ENCODE measurements at places on chromosomes 7 and 10.

DNA sequence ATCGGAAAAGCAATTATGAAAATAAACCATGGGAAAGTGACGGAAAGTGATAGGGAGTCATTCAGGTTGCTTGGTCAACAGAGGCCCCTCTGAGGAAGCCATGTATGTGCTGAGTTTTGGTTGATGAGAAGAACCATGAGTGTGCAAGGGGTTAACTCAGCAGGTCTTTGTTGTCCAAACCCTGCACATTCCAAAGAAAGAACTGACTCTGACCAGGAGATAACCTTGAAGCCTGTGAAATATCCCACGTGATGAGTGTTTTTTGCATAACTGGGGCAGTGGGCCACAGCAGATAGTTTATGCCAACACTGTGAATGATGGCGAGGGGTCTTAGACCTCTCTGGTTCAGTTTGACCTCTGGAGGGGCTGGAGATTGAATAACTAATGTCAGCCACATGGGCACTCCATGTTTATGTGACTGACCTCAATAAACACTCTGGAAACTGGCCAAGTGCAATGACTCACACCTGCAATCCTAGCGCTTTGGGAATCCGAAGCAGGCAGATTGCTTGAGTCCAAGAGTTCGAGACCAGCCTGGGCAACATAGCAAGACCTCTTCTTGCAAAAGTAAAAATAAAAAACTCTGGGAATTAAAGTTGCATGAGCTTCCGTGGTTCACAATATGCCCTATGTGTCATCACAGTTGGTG lies 154.0 kb upstream of the FOXK1 start:
- no peak for DNase-seq

DNA sequence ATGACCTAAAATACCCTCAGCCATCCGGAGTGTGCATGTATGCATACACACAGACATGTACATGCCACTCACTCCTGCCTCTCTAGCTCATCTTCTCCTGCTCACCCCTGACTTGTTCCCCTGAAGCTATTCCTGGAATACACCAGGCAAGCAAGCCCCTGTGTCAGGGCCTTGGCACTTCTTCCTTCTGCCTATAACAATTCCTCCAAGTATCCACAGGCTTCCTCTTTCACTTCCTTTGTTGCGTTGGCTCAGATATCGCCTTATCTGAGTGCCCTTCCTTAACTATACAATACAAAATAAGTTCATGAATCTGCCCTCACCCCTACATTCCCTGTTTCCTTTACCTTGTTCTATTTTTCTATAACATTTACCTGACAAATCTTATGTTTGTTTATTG lies 88.8 kb downstream of the NOD1 start:
- DNase-seq: no peak

DNA sequence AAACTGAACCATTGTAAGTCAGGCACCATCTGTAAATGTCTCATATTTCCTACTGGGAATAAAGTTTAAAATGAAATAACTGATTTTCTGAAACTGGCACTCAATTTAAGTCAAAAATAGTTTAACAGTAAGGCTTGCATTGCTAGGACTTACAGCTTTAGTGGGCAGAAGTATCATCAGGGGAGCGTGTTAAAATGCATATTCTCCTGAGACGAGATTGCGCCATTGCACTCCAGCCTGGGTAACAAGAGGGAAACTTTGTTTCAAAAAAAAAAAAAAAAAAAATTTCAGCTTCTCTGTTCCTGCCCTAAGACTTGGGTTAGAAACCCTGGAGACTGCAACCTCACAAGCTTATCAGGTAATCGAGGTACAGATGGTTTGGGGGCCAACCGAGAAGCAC lies 65.4 kb downstream of the UBE3C start:
- DNase-seq: no peak

- DNase-seq: peak; percentile 81
Observed at GRCh38 chr7:116809636-116810266, 52.6 kb upstream of the CAPZA2 start.

Data from NCI-H2081 treated with DMSO at 0.1 percent for 48 hours (cell line).